ENCODE measurements at places on chromosomes 13 and 19.

- DNase-seq: no peak
These were observed at the start of gene IFNL4 for GRCh38 chr19:39248806-39249205. Gene IFNL4 (minus strand): TSS chr19:39248856.

DNA sequence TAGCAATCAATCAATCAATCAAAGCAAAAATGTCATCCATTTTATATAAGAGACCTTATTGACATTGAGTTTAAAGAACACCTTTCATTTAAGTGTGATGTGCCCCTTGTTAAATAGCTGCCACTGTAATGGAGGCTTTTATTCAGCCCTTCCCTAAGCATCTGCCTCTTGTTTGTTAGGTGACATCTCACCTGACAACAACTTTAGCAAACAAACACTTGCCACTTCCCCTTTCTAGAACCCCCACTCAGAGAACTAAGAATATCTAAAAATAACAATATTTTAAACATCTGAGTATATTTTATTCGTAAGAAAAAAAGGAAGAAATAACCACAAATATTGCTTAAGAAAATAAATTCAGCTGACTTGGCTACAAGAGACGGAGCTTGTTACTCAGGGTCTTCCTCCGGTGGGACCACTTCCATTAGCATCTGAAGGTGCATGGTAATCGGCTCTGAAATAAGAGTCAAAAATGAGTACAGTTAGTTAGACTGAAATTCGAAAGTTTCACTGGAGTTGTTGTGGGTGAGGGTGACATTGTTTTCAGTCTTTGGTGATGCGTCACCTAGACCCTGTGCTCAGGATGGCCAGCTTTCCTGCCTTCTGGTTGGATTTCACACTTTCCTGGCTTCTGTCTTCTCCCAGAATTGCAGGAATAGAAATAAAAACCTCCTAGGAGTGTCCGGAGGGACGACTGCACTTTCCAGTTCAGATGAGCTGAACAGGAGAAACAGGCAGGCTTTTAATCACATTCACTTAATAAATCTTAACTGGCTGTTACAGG is 39.1 kb downstream of the SLC7A9 start:
- DNase-seq: no peak

- DNase-seq: no peak
These were observed 17.5 kb upstream of the NANOS3 start for GRCh38 chr19:13859361-13859880.

GRCh38 chr19:16829010-16829821 is at the start of gene SIN3B:
Gene SIN3B (plus strand): TSS chr19:16829398. CDS start chr19:16829421, 23 bp downstream.
- peak; percentile 79 for DNase-seq

DNA sequence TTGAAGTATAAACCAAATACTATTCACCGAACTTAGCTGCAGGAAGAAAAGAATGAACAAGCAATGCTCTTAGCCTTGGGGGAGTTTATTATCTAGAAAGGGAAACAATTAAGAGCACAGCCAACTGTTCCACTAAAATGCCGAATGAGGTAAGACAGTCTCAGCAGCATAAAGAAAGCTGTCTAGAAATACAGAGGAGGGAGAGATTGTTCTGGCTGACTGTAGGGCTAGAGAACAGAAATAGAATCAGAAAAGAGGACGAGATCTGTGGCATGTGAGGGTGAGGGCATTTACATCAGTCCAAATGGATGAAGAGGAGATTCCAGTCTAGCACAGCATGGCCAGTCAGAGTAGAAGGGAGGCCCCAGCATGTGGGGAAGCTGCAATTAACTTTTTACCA is 56.8 kb upstream of the TNFRSF19 start:
- no peak for DNase-seq

GRCh38 chr19:41353466-41354342 is at the start of gene TGFB1:
Gene TGFB1 (minus strand): TSS chr19:41353922. CDS start chr19:41353044, 878 bp downstream.
- DNase-seq: peak; percentile 93

GRCh38 chr13:26074706-26075105 is 22.9 kb upstream of the SHISA2 start:
- no peak for DNase-seq

- DNase-seq: no peak
These were observed 32.8 kb upstream of the ZNF850 start for GRCh38 chr19:36805364-36805763.

- no peak for DNase-seq
These were observed 495.4 kb downstream of the LMO7 start for GRCh38 chr13:76131551-76131950.

DNA sequence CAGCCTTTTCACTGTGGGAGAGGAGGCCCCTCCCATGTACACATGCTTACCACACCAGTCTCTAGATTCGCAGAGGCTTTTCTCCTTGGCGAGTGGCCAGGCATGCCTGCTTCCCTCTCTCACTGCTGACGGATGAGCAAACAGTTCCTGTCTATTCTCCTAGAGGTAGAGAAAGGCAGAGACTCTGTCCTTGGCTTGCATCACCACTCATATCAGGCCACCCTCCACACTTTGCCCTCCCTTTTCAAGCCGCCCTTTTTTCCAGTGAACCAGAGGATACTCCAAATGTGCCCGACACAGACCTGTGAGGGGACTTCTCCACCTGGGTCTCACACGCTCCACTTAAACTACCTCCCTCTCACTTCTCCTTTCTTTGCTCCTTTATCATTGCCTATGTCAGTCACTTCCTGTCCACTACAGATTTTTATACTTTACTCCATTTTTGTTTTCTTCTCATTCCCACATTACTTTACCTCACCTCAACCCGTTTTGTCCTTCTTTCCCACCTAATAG is 284.6 kb downstream of the DNAJC15 start:
- no peak for DNase-seq

DNA sequence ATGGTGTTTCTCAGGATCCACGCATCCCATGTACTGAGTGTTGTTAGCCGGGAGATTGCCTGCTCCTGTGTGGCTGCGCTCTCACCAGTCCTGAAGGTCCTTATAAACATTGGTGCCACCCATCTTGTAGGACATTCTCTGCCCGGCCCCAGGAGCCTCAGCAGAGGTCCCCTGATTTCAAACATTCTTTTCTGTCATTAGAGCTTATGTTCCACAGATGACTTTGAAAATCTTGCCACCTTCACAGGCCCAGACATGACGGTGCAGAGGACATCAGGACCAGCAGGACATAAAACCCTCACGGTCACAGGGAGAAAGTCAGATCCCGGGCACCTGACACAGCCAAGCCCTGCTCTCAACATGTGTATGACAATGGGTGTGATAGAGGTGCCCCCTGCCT is 33.2 kb upstream of the PEPD start:
- no peak for DNase-seq

- no peak for DNase-seq
These were observed 158.6 kb upstream of the SLC10A2 start for GRCh38 chr13:103224804-103225203.

DNA sequence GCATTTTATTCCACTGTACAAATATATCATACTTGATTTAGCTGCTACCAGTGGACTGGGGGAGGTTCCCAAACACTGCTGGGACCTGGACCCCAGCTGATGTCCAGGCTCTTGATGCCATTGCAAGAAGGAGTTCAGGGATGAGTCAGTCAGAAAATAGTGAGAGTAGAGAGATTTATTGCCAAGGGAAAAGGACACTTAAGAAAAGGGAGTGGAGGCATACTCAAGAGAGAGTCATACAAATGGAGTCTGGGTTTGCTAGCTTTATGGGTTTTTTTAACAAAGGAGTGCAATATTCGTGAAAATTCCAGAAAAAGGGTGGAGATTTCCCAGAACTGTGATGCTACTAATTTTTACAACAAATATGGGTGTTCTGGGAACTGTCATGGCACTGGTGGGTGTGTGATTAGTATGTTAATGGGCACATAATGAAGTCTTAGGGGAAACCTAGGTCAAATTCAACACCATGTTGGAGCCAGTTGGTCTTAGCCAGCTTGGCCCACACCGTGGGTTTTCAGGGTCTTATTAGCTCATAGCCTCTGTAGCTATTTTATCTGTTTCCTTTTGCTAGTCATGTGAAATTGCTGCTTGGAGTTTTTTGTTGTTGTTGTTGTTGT is 36.2 kb downstream of the GPC6 start:
- DNase-seq: no peak

DNA sequence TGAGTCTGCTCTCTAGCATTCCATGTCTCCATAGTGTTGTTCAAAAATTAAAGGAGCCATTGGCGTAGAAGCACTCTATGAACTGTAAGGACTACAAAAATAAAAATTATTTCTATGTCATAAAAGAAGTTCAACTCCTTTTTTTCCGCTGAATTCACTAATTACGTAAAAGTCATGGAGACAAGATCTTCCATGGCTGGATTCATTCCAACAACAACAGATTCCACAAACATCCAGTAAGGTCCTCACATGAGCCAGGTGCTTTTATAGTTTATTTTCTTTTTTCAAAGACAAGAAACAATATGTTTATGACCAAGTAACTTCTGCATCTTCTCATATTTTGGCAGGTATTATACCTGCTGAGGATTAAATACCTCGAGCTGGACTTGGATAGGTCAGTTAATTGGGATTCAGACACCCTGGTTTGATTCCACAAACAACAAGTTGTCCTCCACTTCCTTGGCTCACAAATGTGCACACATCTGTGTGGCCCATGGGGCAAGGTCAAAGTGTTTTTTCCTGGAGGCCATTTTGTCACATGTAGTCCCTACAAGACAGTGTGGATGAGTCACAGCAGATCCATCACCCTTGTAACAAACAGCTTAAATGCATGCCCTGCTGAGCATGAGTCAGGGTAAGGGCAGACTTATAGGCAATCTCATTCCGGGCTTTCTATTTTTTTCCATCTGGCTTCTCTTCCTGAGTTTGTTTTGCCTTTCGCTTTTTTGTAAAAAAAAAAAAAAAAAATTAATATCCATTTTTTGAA is 475.6 kb downstream of the COG6 start:
- no peak for DNase-seq

DNA sequence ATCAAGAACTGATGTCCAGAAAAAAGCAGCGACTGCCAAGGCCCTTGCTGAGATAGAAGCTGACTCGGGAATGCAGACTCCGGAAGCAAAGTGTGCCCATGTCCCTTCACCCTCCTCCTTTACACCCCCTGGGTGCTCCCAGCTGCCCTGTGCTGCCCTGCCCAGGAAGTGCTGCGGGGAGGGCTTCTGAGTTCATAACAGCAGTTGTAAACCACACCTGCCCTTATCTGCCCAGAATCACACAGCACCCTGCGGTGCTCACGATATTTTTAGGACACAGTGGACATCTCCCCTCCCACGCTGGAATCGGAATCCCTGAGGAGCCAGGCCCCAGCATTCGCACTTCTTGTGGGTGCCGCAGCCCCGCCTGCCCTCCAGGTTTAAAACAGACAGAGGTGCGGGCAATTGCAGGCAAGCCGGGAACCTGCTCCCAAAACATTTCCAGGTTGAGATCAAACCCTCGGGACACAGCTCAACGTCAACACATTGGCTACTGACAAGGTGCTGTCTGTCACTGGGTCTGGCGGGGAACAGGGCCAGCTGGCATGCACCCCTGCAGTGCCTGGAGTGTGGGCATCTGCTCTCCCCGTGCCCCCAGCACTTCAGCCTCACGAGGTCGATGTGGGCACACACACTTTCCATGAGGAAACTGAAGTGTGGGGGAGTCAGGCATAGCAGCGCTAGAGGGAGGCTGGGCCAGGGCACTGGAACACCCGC is 36.8 kb downstream of the RAB20 start:
- DNase-seq: no peak

- no peak for DNase-seq
These were observed 29.0 kb downstream of the TNFSF11 start for GRCh38 chr13:42602906-42603305.

- no peak for DNase-seq
These were observed 1.3 kb downstream of the ALG5 start for GRCh38 chr13:36997716-36998427.

DNA sequence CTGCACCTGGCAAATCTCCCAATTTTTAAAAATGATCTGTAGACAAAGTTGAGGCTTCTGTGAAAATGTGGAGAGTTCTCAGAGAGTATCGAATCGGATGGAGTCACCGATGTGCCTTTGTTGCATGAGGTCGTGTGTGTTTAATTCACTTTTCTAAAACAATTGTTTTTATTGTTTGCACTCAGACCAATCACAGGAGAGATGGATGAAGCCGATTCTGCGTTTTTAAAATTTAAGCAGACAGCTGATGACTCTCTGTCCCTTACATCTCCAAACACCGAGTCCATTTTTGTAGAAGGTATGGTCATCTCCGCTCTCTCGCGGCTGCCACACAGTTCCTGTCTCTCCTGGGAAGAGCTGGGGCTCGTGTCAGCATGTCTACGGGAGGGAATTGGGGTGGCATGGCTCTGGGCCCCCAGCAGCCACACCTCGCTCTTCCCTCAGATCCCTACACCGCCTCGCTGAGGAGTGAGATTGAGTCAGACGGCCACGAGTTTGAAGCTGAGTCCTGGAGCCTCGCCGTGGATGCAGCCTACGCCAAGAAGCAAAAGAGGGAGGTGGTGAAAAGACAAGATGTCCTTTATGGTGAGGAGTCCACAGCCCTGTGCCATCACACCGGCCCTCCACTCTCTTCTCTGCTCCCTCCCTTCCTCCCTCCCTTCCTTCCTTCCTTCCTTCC is 47.2 kb downstream of the PEX11G start:
- no peak for DNase-seq

GRCh38 chr13:23848019-23848418 is 41.2 kb downstream of the MIPEP start:
- DNase-seq: no peak

- DNase-seq: no peak
These were observed 347.2 kb downstream of the TSHZ3 start for GRCh38 chr19:31001991-31002390.

DNA sequence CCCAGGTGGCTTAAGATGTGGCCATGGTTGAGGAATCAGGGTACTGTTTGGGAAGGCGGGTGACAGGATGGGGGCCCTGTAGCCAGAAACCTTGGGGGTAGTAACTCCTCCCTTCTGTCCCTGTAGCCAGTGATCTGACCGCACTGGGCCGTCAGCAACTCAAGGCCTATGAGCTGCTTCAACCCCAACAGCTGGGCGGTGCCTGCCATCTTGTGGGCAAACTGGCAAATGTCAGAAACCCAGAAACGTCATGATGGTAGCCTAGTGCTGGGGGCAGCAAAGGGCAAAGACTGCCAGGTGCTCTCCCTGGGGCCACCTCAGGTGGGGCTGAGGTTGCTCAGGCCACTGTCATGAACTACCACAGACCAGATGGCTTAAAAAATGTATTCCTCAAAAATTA is 3.5 kb downstream of the COPE start:
- no peak for DNase-seq

- no peak for DNase-seq
These were observed 169.8 kb downstream of the SUCLA2 start for GRCh38 chr13:47831265-47831664.
